Stimulated activated CD8-positive, alpha-beta memory T cell treated with anti-CD3 and anti-CD28 coated beads, Interleukin-15, amount 100 ng/mL, for 1 hour (primary cell): ENCODE measurements at places on chromosomes 13 and 19.

GRCh38 chr13:110945928-110946570 lies 31.2 kb upstream of the ANKRD10 start:
- no peak for DNase-seq

GRCh38 chr13:61423915-61424314 lies 8.3 kb upstream of the PCDH20 start:
- DNase-seq, result no peak

DNA sequence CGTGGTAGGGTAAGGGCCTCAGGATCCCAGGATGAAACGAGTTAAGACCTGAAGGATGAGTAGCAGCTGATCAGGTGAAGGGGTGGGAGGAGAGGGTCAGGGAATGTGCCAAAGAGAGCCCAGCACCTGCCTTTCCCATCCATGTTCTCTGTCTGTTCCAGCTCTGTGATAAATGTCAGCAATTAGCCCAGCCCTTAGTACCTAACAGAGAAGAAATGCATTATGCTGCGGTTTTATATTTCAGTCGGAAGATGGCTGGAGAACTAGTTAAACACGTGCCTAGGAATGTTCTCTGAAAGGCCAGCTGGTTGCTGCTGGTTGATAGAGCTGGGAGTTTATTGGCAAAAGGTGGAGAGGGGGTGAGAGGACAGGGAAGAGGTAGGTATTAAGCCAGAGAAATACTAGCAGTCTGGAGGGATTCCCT lies 268.2 kb downstream of the SHISA2 start:
- DNase-seq, result no peak

DNA sequence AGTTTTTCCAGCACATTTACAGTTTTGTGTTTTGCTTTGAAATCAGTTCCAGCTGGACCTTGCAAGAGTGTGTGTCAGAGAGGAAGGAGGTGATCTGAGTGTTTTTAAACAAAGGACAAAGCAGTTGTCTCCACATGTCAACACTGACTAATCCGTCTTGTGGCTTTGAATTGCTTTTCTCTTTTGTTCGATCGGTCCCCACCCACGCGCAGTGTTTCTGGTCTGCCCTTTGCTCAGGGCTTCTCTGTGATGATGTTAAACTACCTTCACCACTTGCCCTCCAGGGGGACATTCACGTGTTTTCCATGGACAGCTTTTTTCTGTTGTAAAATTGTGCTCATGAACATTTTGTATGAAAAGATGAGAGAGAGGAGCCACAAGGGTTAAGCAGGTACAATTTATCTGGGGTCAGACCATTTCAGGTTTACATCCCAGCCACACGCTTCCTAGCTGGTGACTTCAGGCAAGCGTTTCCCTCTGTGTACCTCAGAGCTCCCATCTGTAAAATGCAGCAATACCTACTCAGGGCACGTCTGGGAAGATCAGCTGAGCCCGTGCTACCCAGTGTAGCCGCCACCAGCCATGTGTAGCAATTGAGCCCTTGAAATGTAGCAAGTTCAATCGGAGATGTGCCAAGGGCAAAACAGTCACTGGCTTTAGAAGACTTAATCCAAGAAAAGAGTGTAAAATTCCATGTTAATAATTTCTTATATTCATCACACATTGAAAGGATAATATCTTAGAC lies 13.5 kb upstream of the PLA2G4C start:
- DNase-seq, result no peak

DNA sequence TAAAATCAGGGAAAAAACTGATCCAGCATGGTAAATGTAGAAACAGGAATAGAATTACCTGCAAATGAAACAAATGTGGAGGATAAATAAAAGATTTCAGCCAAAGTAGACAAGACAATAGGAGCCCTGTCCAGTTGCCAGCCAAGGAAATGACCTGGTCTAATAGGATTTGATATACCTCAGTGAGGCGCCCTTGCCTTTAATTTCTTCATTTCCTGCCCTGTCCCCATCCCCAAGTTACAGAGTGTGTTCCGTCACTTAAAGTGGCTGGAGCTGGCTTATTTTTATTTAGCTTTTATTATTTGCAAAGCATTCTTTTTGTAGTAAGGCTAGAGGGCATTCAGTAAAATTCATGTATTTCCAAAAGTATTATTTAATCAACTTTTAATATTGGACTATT lies 1022.0 kb downstream of the EFNB2 start:
- DNase-seq, result no peak

DNA sequence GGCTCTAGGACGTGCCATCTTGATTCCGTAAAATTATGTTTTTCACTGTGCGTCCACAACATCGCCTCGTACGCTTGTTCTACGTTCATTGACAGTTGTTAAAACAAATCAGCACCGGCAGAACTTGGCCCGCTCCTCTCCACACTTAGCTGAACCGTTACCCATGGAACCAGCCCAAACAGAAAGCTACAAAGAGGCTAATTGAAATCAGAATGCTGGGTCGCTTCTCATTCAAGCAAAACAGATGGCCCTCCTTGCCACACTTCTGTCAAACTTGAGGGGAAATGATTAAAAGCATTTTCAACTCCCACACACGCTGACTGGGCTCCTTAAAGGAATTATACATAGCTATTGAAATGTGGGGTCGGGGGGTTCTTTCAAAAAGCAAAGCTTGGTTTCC lies 71.6 kb downstream of the TM9SF2 start:
- no peak for DNase-seq

GRCh38 chr13:21670883-21671619 lies at the start of gene FGF9:
FGF9 (plus strand) TSS chr13:21671073; CDS start chr13:21671913, 840 bp downstream.
- peak; percentile 49 for DNase-seq

- no peak for DNase-seq
Observed at GRCh38 chr19:55452749-55453346, 8.6 kb downstream of the ISOC2 start.

GRCh38 chr19:13058951-13059660 lies 43.6 kb downstream of the LYL1 start:
- no peak for DNase-seq

DNA sequence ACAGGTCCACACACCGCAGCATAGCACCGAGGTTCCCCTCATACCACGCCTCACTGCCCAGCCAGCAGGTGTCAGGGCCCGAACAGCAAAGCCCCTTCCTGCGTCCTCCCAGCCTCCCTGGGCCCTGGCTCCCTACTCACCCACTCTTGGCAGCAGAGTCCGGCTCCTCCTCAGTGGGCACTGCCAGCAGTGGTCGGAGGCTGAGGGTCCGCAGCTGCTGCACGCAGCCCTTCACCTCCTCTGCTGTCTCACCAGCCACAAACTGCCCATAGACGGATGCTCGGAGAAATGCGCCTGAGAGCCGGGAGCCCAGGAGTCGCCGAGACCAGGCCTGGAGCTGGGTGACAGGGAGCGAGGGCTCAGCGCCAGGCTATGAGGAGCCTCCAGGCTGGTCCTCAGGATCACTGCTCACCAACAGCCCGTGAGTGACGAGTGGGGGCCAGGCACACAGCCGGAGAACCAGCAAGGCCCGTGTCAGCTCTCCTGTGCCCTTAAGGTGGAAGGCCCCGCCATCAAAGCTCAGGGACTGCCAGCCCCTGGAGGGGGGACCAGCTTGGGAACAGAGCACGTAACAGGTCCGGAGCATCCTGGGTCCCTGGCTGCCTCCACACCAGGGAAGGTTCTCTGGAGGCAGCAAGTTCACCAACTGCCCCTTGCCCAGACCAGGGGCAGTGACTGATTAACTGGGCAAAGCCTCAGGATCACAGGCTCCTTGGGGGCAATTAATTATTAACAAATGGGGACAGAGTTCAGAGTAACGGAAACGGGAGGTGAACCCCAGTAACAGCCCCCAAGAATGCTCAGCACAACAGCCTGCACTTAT lies at the start of gene PRODH2:
PRODH2 (minus strand) TSS at position 626 of the 823 bp plus-strand sequence; CDS start at position 586, 40 bp downstream.
- DNase-seq, result no peak

DNA sequence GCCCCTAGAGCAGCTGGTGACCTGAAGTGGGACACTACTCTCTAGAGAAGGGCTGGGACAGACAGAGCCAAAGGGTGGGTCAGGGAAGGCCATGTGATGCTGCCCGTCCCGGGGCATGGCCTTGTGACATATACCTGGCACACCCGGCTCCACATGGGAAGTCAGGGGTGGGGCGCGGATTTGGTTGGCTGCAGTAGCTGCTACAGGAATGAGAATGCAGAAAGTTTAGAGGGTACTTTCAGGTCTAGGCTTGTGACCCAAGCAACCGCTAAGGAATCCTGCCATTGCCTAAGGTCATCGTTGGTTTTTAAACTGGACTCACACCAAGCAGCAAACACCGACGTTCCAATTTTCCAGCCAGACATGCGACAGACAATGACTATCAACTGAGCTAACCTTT lies 25.9 kb downstream of the RCBTB2 start:
- no peak for DNase-seq

- DNase-seq, result no peak
Observed at GRCh38 chr13:44058624-44059215, 179.0 kb downstream of the LACC1 start.

DNA sequence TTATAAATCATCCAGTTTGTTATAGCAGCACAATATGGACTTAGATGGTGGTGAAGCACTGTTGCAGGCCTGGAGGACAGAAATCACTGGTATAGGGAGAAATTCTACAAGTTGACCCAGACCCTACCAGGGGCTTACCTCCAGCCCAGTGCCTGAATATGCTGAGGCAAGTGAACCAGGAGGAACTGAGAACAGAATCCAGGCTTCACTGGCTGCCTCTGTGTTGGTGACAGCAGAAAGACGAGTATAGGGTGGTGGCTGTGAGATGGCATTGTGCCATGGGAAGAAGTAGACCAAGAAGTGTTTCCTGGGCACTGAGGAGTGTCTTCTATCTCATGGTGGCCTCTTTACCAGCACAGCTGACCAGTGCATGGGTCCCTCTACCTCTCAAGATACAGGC lies 15.9 kb upstream of the EID2 start:
- no peak for DNase-seq

- DNase-seq, result peak; percentile 81
Observed at GRCh38 chr13:114128624-114129522, 3.5 kb downstream of the RASA3 start.

DNA sequence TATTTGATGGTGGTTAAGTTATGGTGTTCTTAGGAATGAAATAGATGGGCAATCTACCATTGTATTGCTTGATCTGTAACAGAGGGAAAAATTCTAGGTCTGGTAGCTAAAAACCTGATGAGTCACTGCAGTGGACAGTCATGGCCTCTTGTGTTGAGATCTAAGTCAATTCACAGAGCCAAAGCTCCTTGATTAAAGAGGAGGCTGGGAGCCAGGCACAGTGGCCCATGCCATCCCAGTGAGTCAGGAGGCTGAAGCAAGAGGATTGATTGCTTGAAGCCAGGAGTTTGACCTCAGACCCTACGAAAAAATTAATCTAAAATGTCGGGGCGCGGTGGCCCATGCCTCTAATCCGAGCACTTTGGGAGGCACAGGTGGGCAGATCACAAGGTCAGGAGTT lies 67.1 kb upstream of the KPNA3 start:
- DNase-seq, result no peak

GRCh38 chr19:51491586-51491985 lies 10.0 kb downstream of the SIGLEC12 start:
- no peak for DNase-seq

DNA sequence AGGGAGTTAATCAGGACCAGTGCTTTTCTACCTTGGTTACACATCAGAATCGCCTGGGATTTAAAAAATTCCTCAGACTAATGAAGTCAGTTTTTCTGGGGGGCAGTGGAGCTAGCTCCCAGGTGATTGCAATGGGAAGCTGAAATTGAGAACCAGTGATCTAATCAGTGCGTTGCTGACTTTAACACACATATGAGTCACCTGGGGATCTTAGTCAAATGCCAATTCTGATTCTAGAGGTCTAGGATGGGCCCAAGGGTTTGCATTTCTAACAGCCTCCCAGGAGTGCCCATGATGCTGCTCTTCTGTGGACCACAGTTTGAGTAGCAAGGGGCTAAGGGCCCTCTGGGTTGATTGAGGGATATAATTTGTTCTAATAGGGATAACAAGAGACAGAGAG lies 54.5 kb downstream of the KL start:
- DNase-seq, result no peak

- DNase-seq, result no peak
Observed at GRCh38 chr19:32171719-32172151, 173.7 kb upstream of the ZNF507 start.

DNA sequence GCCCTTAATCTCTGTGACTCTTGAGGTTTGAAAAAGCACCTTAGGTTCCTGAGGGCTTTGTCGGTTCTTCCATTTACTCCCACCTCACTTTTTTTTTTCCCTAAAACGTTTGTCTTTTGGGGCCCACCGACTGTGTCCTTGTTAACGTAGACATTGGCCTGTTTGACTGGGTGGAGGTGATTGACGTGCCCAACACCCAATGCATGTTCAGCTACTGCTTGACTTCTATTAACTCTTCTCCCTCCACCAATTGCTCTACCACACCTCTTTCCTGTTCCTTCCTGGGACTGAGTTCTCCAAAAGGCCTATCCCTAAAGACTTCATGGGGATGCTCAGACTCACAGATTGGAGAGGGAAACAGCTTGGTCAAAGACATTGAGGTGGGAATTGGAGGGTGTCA lies 17.3 kb downstream of the CKM start:
- no peak for DNase-seq

DNA sequence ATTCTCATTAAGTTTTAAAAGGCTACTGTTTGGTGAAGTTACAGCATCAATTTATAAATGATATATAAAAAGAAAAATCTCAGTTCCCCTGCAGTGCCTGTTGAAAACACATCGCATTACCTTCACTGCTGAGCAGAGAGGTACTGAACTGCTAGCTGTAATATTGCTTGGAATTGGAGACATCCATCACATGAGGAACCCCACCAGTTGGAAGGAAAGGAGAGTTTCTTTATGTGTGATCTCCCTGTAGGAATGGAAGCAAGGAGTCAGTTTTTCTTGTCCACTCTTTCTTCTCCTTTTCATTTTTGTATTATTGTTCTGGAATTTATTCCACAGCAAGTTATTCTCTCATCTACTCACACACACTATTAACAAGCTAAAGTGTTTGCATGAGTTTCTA lies 1586.0 kb upstream of the PRR20A start:
- DNase-seq, result no peak

GRCh38 chr19:53034948-53035675 lies 9.4 kb upstream of the ERVV-2 start:
- no peak for DNase-seq

DNA sequence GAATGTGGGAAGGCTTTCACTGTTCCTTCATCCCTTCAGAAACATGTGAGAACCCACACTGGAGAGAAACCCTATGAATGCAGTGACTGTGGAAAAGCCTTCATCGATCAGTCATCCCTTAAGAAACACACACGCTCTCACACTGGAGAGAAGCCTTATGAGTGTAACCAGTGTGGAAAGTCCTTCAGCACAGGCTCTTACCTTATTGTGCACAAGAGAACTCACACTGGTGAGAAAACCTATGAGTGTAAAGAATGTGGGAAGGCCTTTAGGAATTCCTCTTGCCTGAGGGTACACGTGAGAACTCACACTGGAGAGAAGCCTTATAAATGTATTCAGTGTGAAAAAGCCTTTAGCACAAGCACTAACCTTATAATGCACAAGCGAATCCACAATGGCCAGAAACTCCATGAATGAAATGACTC lies 18.6 kb downstream of the ZNF177 start:
- DNase-seq, result no peak

- DNase-seq, result no peak
Observed at GRCh38 chr13:82627183-82627582, 1255.1 kb downstream of the SLITRK1 start.

DNA sequence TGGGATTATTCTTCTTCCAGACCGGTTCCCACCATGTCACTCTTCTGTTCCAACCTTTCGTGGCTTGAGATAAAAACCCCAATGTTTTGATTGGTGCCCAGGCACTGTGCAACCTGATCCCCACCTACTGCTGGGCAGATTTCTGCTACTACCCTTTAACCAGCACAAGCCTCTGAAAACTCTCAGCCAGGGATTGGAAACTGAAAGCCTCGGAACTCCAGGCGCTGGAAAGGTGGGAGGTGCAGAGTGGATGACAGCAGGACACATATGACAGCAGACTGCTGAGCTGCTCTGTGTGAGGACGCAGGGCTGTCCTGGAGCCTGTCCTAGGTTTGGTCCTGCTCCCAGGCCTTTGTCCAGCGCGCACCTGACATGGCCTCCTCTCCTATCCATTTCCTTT lies 68.5 kb upstream of the GTF3A start:
- DNase-seq, result no peak
